ENCODE measurements at places on chromosomes 2 and 18.

GRCh38 chr2:228703152-228703551 is 521.7 kb upstream of the SPHKAP start:
- DNase-seq = no peak

DNA sequence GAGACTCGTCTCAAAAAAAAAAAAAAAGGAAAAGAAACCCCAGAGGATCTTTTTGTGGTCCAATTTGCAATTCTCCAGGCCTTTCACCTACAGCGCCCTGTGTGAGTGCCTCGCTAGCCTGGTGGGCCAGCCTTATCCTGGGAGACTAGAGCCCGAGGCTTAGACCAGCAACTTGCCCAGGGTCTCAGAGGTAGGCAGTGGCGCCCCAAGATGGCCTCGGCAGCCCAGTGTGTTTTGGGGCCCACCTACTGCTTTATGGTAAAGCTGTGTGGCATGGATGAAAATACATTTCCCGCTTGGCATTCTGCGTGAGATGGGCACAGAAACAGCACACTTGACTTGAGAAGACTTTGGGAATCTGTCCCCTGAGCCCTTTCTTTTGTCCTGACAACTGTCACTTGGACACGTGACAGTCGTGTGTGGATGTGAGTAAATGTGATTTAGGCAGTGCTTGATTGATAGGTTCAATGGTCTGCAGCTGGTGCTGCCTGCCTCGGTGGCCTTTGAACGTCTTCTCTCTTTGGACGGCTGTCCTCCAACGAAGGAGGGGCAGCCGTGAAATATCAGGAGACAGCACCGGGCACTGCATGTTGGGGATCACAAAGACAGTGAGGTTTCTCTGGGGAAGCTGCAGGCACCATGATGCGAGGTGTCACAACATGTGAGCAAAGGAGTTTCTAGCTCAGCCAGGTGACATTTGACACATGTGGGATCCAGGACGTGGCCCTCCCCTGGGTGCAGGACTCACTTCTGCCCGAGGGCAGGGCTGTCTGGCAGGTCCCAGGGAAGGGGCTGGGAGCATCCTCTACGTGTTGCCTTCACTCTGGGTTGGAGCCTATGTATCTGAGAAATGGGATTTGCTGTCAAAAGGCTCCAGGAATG is 209.5 kb upstream of the TWIST2 start:
- DNase-seq = no peak

DNA sequence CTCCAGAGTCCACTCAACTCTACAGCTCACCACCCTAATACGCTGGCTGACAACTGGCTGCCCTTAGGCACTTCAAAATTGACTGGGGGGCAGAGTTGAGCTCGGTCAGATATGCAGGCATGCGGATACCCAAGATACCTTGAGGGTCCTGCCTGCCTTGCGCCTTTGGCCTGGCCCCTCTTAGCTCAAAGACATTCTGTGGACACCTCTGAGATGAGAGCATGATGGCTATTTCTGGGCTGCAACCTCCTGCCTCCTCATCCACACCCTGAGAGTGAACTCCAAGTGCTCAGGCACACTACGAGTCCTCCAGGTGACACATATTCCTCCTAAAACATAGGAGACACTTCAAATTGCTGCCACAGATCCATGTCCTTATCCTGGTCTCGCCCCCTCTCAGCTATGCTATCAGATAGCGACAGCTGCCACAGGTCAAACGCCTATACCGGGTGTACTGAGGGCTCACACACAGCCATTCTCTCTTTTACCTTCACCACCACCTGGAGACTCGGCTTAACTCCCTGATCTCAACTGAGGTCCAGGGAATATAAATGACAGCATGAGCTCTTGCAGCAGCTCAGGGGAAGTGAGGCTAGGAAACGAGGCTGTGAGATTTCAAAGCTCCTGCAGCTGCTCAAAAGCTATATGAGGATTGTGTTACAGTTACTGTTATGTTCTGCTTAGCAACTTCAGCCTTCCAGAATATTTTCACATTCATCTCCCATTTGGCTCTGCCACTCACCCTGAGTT is 60.5 kb upstream of the TEX51 start:
- no peak for DNase-seq

DNA sequence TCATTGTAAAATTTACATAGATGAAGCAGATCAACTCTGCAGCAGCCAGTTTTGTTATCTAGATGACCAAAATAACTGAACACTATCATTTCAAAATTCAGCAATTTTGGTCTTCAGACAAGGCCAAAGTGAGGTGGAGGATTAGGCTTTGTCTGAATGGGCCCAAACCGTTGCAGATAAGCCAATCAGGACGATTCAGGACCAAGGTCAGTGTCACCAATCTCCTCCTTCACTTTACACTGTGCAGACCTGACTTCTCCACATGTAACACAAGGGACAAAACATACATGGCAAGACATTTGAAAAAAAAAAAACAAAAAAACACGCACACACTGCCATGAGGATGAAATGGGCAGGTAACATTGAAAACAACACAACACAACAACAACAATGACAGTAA is 211.2 kb downstream of the NAPG start:
- no peak for DNase-seq

DNA sequence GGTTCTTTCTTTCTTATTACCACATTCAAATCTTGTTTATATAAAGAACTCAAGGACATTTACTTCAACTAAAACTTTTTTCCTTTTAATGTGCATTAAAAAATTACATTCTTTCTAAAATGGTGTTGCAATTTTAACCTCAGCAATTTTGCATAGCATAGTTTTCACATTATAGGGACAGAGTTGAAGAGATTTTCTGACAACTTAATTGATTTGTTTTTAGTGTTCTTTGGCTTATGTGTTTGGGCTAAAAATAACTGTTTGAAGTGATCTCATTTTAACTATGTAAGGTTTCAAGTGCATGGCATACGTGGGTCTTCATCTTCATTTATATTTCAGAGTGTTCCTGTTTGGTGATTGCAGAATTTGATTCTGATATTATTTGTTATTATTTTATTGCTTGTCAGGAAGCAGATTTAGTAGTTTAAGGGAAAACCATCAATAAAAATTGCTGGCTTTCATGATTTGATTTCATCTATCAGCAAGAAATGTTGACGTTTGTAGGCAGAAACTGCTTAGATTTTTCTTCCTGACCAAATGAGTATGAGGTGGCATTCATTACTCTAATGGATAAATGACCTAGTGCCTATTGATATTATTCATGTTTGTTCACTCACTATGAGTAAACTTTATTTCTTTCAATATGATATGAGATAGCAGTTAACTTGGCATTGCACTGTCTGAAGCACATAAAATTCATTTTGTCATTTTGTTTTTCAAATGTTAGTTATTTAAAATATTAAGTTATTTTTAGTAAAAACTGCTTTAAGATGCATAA is 398.4 kb downstream of the NUP35 start:
- no peak for DNase-seq

DNA sequence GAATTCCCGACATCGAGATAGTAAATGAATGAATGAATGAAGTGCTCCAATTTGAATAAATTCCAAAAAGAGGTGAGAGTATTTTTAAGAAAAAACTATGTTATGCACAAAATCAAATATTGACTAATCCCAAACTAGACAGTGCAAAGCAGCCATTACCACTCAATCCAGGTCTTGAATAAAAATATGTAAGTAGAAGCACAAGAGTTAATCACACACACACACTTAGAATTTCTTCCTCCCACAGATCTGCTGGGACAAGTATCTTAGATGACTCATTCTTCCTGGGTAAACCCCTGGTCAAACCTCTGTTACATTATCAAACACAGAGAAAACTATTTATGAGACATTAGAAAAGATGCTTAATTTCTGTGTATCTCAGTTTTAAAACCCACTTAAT is 102.0 kb downstream of the PLA2R1 start:
- DNase-seq = no peak

DNA sequence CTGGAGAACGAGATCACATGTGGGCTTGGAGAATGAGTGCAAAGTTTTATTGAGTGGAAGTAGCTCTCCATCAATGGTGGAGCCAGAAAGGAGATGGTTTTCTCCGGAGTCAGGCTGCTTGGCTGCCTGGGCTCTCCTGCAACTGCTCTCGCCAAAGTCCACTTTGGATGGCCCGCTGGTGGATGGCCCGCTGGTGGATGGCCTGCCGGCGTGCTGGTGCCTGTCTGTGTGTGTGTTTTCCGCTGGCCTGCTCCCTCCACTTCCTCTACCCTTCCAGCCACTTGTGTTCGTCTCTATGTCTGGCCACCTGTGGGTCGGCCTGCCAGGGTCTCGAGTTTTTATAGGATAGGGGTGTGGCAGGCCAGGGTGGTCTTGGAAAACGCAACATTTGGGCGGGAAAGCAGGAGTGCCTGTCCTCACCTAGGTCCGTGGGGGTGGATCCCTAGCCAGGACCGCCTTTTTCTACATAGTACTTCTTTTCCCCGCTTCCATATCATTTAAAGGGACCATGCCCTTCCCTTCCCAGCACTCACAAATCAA is 1292.1 kb upstream of the PIK3C3 start:
- DNase-seq = no peak

- DNase-seq = no peak
These were observed 2.9 kb downstream of the SETBP1 start for GRCh38 chr18:44683556-44683955.

DNA sequence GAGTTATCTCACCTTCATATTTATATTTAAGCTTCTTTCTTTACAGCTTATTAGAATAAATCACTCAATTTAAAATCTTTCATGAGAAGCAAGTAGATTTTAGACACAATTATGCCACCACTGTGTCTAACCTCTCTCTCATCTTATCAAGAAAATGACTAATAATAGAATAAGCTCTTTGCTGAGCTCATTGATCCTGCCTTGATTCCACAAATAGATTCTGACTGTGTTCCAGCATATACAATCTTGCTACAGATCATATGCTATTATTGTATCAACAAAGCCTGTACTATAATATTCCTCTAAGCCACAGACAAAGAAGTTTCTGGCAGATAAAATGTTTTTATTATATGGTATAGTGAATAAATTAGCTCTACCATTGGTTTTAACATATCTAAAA is 168.7 kb upstream of the GULP1 start:
- DNase-seq = no peak

DNA sequence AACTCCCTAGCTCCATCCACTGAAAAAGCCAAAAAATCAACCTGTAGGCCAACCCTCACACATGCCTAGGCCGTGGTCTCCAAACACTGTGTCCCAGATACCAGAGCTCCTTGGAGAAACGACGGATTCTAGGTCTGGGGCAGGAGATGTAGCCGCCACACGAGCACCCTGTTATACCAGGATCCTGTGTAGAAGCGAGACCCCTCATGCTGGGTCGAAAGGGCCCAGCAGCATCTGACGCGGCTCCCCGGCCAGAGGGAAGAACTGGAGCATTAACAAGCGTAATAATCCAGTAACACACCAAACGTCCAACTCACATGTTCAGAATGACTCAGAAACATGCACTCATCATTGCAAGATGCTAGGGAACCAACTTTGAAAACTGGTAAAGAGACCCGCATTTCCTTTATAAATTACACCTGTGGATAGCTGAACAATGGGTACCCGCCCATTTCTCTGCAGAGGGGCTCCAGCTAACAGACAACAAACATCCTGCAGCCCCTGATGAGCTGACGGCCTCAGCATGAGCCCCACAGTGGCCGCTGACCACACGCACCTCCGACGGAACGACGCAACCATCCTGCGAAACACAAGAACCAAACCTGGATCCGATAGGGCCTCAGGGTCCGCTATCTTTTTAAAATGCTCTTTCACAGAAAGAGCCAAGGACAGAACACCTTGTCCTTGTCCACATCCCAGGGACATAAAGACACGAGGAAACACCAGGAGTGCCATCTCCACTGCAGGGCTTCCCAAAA is 14.2 kb downstream of the SLC66A2 start:
- DNase-seq = no peak

- no peak for DNase-seq
These were observed 237.4 kb downstream of the CAMKMT start for GRCh38 chr2:44599130-44599529.

- DNase-seq = no peak
These were observed 494 bp downstream of the ANKZF1 start for GRCh38 chr2:219230059-219230540.

- no peak for DNase-seq
These were observed 17.1 kb upstream of the VWC2L start for GRCh38 chr2:214393796-214394195.

DNA sequence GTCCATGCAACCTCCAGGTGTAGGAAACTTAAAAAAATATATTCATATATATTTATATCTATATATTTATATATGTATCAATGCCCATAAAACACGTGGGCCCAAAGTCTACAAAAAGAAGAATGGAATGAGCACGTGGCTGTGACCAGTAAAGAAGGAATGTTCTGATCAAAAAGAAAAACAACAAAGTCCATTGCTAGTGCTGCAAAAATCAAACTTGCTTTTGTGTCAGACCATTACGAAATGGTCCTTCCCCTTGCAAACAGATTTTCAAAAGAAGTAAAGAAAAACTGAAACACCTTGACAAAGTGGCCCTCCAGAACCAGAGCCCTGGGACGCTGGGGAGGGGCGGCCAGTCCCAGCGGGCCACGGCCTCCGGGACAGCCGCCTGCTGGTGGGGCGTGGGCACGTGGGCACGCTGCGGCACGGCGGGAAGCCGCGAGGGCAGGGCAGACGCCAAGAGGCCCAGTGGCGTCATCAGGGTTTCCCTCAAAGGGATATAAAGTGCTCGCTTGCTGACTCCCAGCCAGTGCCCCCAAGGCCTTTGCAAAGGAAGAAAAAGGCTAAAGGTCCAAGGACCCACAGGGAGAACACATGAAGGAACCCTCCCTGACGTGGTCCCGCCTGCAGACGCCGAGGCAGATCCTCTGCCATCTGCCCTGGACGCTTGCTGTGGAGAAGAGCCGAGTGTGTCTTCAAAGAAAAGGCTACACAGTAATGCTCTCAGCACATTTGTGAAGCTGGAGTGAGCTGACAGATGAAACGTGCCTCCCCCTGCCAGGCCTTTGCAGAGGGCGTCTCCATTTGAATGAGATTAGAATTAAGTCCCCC is 201.8 kb downstream of the TWIST2 start:
- DNase-seq = no peak

DNA sequence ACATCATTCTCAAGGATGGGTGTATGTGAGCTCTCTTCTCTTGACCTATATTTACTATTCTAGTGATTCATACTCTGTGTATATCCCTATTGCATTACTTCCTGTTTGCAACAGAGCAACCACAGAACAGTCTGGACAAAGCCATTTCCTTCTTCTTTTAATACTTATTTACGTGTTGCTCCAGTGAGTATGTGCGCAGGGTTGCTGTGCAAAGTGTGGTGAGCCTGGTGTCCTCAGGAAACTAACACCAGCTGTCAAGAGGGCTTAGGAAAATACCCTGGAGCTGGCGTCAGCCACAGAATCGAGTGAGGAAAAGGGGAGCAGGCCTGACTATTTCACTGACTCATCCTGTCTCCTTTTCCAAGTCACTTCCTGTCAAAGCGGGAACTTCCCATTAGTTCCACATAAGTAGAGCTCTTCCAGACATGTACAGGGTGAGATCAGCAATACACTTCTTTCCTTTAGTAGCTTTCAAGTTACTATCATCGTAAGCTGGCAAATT is 214.1 kb upstream of the COPS8 start:
- DNase-seq = no peak
